ENCODE measurements at places on chromosomes 3 and 15. TPM values are rescaled to one million over a fixed set of nuclear protein-coding genes. Genes with fewer than 3 reads are reported as not detected.

The TRPM7 gene
- polyA plus RNA-seq = 46.4 TPM

DNA sequence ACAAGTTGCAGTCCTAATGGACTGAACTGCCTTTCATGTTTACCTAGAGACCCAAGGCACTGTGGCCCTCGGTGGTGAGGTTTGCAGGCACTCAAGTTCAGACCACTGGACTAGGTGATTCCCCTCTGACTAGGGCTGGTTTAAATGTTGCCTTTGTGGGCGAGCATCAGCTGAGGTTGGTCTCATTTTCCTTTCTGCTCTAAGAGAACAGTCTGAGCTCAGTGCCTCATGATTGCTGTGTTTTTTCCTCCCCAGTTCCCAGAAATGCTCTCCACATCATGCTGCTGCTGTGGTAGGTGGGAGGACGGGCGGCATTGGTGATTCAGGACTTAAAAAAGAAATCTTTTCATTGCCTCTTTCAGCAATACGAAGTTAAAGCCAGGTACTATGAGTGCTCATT lies 237.2 kb downstream of the MBNL1 start:
- DNase-seq = no peak

DNA sequence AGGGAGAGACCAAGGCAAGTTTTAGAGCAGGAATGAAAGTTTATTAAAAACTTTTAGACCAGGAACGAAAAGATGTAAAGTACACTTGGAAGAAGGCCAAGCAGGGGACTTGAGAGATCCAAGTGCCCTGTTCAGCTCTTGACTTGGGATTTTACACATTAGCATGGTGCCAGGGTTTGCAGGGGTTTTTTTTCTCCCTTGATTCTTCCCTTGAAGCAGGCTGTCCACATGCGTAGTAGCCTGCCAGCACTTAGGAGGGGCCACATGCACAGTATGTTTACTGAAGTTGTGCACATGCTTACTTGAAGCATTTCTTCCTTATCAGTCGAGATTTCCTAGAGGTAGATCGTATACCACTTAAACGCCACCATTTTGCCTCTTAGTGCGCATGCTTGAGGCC lies 277.5 kb upstream of the AGTR1 start:
- no peak for DNase-seq

DNA sequence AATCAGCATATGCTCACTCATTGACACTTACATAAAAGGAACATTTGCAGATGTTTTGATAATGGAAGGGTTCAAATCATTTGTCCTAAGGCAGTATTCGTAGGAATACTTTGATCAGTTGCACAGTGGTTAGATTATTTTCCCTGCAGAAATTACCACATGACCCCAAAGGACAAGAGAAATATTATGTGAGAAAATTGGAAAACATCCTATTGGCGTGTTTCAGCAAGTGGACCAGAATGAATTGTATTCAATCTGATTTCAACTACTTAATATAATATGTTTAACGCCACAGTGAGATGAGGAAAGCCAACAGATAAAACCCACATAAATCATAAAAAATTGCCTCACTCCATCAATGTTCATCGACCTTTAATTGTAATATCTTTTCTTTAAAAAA lies 195.0 kb upstream of the MDFIC2 start:
- no peak for DNase-seq

- DNase-seq = no peak
Observed at GRCh38 chr15:67146875-67147381, 81.5 kb downstream of the SMAD3 start.

DNA sequence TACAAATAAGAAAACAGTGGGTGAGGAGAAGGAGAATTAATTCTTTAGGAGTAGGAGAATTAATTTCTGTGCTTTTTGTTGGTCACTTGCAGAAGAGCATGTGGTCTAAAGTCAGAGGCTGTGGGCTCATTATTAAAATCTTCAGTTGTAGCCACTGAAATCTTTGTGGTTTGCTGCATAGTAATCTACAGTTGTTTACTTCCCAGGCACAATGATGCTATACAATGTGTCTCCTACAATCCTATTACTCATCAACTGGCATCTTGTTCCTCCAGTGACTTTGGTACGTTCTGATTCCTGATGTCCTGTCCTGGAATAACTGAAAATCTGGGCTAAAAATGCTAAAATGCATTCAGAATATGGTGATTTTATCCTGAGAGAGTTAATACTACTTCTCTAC lies 21.0 kb downstream of the IFT122 start:
- no peak for DNase-seq

Data from renal pelvis (tissue), 12 donors.